ENCODE measurements at places on chromosomes 5 and 9. TPM values are rescaled to one million over a fixed set of nuclear protein-coding genes. Genes with fewer than 3 reads are reported as not detected.

Gene GRIA1
- total RNA-seq: not detected

DNA sequence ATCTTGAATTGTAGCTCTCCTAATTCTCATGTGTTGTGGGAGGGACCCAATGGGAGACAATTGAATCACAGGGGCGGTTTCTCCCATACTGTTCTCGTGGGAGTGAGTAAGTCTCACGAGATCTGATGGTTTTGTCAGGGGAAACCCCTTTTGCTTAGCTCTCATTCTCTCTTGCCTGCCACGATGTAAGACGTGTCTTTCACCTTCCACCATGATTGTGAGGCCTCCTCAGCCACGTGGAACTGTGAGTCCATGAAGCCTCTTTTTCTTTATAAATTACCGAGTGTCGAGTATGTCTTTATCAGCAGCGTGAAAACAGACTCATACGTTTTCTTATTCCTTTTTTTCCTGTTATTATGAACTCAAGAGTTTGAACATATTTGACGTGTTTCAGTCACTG lies 39.1 kb downstream of the RETREG1 start:
- DNase-seq: no peak

Gene CDC25C
- 0.26 TPM for total RNA-seq

- DNase-seq: no peak
Observed at GRCh38 chr5:61767231-61768080, 435.4 kb downstream of the ZSWIM6 start.

- DNase-seq: peak; percentile 82
Observed at GRCh38 chr5:90015584-90016018, 394.0 kb downstream of the CETN3 start.

Gene ANKRD55
- total RNA-seq: not detected
